ENCODE measurements at places on chromosomes 7 and 10.

DNA sequence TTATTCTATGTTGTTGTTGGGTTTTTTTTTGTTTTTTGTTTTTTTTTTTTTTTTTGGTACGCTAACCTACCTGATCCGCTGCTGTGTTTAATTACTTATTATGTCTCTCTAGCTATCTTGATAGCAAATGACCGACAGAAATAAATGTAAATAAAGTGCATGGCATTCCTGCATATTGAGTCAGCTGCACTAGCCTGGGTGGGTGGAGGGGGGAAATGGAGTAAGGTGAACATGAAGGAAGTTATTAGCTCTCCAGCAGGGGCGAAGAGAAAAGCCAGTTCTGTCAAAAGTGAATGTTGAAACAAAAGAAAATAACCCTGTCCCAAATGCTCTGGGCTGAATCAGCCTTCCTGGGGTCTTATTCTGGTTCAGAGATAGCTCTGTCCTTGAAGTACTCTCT, 210.7 kb upstream of the MDFIC start:
- no peak for DNase-seq

DNA sequence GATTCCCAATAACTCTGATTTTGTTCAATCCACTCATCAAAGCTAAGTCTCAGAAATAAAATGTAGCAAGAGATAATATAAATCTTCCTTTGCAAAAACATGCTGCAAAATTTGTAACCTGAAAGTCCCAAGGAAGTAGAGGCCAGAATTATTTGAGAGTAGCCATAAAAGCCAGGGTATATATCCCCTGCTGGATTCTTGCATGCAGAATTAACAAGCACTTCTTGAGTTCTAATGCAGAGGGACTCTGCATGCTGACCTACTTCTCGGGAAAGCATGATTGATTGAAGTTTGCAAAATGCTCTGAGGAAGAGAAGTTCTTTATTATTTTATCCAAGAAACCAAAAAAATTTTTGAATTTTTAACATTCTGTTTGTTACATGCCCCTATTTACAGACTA, 121.6 kb downstream of the THSD7A start:
- DNase-seq = no peak

GRCh38 chr10:5618042-5618441, 48.4 kb downstream of the ASB13 start:
- DNase-seq = no peak

DNA sequence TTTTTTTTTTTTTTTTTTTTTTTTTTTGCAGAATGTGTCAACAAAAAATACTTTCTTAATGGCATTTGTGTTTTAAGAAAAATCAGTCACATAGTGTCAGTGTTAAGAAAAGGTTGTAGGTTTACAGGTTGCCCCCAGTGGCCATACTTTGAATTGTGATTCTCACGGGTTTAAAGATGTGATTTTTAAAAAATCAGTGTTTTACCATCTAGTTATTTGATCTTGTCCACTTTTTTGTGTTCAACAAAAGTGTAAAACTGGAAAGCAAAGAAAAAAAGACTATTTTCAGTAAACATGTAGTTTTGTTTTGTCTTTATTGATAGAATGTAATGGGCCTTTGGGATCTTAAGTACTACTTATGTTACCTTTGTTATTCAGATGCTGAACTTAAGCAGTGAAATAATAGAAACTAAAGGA, 25.7 kb downstream of the SUV39H2 start:
- DNase-seq = no peak

DNA sequence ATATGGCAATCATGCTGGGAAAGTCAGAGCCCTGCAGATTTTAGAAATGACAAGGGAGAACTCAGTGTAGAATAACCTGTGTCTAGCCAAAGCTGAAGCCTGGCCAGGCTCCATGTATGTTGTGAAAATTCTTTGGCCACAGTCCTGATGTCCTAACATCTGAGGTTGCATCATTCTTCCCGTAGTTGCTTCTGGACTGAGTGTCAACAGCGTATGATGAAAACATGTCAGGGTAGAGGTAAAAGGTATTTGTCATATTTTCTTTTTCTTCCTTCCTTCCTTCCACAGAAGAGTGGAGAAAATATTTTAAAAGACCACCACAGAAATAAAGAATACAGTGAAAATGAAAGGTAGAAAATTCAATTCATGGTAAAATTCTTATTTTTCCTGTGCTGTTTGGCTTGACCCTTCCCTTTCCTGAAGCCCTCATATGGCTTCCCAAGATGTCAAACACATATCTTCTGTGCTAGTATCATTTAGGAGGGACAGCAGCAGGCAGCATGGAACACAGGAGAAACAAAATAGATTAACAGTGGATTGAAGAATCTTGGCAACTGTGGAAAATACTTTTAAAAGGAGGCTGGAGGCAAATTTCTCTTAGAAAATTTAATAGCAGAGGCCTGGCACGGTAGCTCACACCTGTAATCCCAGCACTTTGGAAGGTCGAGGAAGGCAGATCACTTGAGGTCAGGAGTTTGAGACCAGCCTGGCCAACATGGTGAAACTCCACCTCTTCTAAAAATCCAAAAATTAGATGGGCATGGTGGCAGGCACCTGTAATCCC, 18.9 kb upstream of the NRBF2 start:
- no peak for DNase-seq
